ENCODE measurements at places on chromosomes 3 and 15.

DNA sequence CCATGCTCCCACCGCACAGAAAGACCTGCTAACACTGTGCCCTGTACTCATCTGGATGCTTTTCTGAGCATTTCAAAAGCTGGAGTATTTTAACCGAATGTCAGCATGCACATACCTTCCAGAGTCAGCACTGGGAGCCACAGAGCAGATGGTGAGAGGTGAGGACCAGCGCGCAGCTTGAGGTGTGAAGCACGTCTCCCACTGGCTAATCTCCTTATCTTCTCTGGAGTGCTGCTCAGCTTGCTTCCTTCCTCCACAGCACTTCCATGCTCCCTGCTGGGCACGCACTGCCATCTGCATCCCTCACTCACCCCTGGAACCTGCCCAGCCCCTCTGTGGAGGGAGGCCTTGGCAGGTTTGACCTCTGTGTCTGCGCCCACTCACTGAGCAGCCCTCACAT lies at the start of gene GNB5:
Gene GNB5 (minus strand): TSS at position 186 of the 400 bp plus-strand sequence. CDS start 6,716 bp downstream, outside the sequence.
- DNase-seq: no peak

DNA sequence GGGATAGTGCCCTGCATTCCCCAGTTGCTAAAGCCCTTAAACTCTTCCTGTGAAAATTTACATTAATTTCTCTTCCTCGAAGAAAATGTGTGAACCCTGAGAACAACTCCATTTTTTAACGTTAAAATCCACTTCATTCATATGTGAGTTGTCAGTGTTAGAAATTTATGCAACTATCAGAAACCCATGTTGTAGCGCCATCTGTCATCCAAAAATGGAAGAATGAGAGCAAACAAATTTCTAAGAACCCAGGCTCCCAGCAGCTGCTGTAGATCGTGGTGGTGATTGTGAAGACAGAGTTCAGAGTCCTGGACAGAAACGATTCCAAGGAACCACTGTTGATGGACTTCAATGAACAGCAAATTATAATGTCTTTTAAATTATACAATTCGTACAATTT lies 179.7 kb upstream of the NDN start:
- DNase-seq: no peak

DNA sequence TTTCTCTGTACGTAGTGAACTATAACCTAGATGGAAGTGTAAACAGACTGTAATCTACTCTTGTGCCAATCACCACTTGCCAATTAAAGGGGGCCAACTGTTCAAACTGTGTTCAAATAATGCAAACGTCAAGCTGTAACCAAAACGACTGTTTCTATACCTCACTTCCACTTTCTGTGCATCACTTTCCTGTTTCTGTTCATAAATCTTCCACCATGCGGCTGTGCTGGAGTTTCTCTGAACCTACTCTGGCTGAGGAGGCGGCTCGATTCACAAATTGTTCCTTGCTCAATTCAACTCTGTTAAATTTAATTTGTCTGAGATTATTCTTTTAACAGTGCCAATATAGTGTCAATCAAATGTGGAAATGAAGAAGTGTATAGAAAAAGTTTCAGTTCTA lies 206.7 kb upstream of the TBC1D5 start:
- DNase-seq: no peak

- DNase-seq: peak; percentile 3
Observed at GRCh38 chr3:172181932-172182586, 142.7 kb downstream of the FNDC3B start.

DNA sequence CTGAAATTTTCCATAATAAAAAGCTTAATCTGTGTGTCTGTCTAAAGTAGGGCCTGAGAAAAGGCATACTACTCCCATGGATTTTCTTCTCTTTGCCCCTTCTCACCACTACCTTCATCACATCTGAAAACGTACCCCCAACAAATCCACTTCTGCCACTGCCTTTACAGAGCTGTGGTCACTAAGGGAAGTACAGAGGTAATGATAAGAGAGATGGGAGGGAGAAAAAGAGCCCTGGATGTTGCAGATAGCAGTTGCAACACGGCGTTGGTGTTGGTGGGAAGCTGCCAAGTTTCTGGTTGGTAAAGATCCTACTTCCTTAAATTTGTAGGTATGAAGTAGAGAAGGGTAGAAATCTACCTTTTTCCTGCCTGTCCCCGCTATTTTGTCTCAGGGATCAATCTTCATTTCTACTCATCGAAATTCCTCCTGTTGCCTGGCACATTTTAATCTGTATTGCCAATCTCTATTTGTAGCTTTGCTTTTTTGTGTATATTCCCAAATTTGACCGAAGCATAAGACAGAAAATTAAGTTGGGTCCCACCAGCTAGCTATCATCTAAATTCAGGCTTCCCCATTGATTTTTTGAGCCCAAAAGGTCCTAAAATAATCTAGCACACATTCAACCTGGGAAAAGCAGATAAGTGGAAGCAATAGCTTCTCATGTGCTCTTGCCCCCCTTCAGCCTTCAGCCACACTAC lies 102.9 kb downstream of the TFDP2 start:
- DNase-seq: no peak

GRCh38 chr15:66294932-66295235 lies 1.5 kb downstream of the DIS3L start:
- DNase-seq: no peak
